ENCODE measurements at places on chromosomes 2 and 18.

DNA sequence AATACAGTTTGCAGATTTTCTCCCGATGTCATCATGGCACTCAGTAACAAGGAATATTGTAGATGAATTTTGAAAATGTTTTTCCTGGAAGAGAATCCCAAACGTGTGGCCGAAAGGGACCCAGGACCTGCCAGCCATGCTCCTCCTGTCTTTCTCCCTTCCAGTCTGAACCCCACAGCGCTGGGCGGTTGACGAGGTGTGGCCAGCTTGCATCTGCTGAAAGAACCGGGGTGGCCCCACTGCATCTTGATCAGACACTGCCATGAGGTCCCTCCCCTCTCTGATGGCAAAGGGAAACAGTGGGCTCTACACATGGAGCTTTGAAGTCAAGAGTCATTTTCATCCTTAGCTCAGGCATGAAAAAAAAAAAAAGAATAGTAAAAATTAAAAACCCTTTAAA is 240.3 kb downstream of the AGAP1 start:
- DNase-seq: no peak

DNA sequence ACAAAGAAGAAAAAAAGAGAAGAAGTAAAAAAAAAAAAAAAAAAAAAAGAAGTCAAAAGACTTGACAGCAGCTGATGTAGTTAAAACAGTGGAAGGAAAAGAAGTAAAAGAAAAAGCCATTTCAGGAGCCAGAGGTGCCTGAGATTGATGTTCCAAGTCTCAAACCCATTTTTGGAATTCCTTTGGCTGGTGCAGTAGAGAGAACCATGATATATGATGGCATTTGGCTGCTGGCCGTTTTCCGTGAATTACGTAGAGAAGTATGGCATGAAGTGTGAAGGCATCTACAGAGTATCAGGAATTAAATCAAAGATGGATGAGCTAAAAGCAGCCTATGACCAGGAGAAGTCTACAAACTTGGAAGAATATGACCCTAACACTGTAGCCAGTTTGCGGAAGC is 7.6 kb upstream of the CHST10 start:
- DNase-seq: no peak

DNA sequence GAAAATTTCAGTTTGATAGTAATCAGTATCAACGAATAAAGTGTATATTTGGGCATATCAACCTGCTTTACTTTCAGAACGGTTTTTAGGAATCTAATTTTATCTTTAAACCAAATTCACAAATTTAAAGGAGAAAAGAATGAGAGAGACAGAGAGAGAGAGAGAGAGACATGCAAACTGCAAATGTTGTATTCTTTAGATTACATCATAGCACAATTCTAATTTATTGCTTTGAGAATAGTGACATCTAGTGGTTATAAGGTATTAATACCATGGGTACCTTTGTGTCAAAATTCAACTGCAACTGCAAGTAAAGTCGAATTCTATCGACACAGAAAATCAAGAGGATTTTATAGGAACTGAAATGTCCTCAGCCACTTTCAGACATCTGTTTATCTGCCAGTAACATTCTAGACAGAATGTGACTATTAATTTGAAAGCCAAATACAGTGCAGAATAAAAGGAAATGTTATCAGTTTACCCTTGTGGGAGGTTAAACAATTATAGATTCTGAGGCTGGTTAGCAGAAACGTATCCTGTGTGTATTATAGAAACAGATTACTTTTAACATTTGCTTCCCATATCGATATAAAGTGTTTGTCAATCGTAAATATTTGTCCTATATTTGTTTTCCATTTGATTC is 529.8 kb upstream of the VRK2 start:
- DNase-seq: no peak

- no peak for DNase-seq
Measured at GRCh38 chr2:236105955-236106607, 62.1 kb downstream of the GBX2 start.

DNA sequence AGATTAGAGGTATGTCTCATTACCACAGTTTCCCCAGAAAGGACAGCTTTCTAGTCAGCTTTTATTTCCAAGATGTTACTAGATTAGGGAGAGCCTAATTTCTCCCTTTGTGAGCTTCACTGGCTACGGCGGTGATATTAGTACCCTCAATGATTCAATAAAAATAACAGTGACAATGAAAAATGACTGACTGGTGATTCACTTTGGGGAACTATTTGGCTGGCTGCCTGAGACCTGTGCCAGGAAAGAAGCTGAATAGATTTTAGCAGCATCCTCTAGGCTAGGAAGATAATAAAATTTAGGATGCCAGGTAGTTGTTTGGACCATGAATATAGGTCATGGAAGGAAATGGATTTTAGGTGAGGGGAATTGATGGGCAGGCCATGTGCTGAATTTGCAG is 178.7 kb downstream of the FMNL2 start:
- DNase-seq: no peak

- DNase-seq: no peak
Measured at GRCh38 chr2:20148426-20148922, 76.5 kb downstream of the SDC1 start.

GRCh38 chr2:8848328-8849100 is 11.1 kb upstream of the KIDINS220 start:
- DNase-seq: no peak

GRCh38 chr2:112821142-112821541 is 15.4 kb downstream of the IL1B start:
- DNase-seq: peak; percentile 48

- DNase-seq: no peak
Measured at GRCh38 chr2:119352357-119352756, 14.3 kb downstream of the C2orf76 start.

DNA sequence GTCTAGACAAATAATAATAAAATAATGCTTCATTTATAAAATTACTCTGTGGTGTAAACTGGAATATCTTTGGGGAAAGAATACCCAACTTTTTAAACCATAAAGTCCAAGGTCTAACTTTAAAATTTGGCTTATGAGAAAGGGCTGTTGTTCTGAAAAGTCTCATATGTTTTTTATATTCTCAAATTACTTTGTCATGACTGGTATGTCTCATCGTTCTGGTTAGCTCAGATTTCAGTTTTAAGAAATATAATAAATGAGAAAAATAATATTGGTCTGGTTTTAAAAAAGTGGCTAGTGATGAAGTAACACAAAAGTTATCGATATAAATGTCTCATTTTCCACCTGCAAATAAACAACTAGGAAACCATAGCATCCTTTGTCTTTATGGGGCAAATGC is 1658.1 kb downstream of the LRP1B start:
- DNase-seq: no peak

GRCh38 chr2:46774499-46775228 is 140.9 kb downstream of the MCFD2 start:
- no peak for DNase-seq

- DNase-seq: no peak
Measured at GRCh38 chr2:222547083-222547482, 108.8 kb downstream of the FARSB start.

GRCh38 chr2:107012714-107013306 is 126.8 kb upstream of the ST6GAL2 start:
- DNase-seq: no peak

DNA sequence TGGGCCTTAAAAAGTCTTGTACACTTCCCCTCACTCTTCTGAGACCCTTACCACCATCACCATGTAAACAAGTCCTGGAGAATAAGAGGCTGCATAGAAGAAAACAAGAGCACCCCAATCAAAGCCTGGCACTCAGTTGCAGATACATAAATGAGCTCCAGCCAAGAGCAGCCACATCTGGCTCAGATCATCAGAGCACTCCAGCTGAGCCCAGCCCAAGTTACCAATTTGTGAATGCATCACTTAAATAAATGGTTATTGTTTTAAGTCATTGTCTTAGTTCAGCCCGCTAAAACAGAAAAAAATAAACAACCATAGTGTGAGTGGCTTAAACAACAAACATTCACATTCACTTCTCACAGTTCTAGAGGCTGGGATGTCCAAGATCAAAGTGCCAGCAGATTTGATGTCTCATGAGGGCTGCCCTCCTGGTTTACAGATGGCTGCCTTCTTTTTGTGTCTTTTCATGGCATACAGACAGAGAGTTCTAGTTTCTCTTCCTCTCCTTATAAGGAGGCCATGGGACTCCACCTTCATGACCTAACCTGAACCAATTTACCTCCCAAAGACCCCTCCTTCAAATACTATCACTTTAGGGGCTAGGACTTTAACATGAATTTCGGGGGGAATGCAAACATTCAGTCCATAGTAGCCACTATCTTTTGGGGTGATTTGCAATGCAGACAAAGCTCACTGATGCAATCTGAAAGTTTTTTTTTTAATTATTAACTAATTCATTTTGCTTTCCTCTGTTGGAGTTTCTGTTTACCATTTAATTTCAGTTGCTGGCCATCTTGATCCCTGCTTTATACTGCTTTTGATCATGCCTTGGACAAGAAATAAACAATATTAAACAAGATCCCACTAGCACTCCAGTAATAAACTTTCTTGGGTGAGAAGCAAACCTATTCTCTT is 187.5 kb upstream of the ACVR2A start:
- no peak for DNase-seq

GRCh38 chr2:22867973-22868372 is 517.0 kb upstream of the KLHL29 start:
- no peak for DNase-seq

GRCh38 chr2:140200764-140201163 is 1420.6 kb upstream of the NXPH2 start:
- no peak for DNase-seq

DNA sequence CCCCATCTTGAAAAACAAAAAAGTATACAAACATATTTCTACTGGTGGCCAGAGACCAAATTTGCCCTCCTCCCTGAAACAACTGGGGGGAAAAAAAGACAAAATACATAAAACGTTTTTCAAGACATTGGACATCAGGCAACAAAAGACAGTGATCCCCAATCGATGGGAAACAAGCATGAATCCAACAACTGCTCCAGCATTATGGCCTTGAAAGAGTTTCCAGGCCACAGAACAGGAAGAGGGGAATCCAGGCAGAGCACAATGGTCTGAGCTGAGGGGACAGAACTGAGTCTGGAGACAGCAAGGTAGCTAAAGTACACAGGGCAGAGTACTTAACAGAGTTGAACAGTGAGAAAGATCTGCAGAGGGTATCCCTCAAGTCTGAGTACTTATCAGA is 4.4 kb downstream of the CCDC88A start:
- no peak for DNase-seq

GRCh38 chr2:119076713-119077112 is 81.8 kb downstream of the C1QL2 start:
- no peak for DNase-seq

DNA sequence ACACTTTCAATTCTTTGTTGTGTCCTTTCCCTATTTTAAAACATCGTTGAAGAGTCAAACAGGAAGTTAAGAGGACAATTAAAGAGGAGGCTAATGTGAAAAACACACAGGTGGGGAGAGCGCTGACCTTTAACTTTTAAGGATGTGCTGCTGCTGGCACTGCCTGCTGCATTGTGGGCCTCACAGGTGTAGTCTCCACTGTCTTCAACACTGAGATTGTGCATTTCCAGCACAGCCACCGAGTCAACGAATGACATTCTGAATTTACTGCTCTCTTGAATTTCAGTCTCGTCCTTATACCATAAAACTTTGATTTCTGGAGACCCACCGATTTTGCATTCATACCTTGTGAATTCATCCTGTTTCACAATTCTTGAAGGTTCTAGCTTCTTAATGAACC is 91.9 kb downstream of the TTN start:
- DNase-seq: no peak

DNA sequence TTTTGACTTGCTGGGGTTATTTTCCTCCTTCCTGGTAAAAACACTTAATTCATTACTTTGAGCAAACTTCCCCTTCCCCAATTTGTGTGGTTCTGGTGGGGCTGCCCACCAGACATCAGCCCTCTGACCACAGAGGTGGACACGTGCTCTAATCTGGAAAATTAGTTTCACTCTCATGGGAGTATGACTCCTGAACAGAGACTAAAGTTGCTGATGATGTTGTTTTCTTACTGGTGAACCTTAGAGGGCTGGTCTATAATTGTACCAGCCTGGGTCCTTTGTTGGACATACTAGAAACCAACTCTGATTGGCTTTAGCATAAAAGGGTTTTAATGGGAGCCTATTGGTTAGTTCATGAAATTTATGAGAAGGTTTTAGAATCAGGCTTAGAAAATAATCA is 54.1 kb upstream of the ACYP2 start:
- DNase-seq: no peak

DNA sequence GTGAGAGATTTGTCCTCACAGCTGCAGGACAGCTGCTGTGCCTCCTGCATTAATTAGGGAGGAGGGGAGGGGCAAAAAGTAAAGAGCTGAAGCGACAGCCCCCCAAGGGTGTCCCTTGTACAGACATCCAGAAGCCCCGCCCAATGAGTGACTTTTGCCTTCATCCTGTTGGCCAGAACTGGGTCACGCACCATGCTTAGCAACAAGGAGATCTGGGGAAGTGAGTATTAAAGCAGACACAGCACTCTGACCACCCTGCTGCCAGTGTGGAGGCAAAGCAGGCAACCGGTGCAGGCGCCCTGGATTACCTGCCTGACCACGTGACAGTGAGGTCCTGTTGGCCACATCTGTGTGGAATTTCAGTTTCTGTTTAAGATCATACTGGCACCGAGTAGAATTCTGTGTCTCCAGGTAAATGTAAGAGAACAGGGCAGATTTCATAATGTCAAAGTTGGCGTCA is 21.5 kb upstream of the BIN1 start:
- no peak for DNase-seq

DNA sequence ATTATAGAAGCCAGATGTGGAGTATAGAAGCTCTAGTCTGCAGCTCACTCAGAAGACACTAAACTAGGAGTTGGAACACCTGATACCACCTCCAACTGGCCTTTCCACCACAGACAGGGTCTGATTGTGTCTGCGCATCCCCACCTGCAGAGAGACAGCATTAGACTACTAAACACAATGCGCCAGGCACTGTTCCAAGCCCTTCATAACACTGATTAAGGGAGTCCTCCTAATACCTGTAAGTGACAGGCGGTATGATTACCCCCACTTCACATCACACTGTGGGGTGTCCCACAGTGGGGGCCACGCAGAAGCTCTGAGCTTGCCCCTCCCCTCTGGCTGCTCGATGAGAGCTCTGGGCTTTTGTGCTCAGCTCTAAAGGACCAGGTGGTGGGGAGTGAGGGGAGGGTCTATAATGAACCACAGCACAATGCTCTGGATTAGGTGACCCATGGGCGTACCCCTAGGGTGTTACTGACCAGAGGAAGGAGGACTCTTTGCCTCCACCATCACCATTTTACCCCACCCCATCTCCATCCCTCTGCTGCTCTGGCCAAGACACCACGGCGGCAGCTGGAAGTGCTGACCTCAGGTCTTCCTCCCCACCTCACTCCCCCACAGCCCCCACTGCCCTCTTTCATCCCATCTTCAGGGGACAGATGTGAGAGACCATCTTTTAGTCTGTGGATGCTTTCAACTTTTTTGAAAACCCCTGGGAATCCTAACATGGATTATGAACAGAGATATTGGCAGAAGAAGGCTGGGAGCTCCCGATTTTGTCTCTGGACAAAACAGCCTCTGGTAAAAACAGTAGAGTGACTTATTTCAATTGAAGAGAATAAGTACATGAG is 145.1 kb downstream of the GFPT1 start:
- no peak for DNase-seq

All from stimulated activated CD4-positive, alpha-beta T cell treated with anti-CD3 and anti-CD28 coated beads, TNF-alpha, amount 100 ng/mL, for 48 hours (primary cell).